A549 treated with CORT108297 at 1 μM for 4 hours (cell line): ENCODE measurements at places on chromosomes 4 and X. TPM values are rescaled to one million over a fixed set of nuclear protein-coding genes. Genes with fewer than 3 reads are reported as not detected.

NXF2B gene
- total RNA-seq, result not detected in 5 replicates

TRMT10A gene
- total RNA-seq, result 3.4 to 6.9 TPM (median 4.1 TPM) in 5 replicates

DRD5 gene
- total RNA-seq, result not detected in 5 replicates

CTSO gene
- total RNA-seq, result 0.74 to 1.2 TPM (median 0.96 TPM) in 5 replicates

TLR6 gene
- 3.1 to 4.4 TPM (median 3.7 TPM) in 5 replicates for total RNA-seq

DUSP21 gene
- not detected in 5 replicates for total RNA-seq

TGIF2LX gene
- total RNA-seq, result not detected in 5 replicates
